HS-5 (cell line): ENCODE measurements at places on chromosomes 1 and 21.

DNA sequence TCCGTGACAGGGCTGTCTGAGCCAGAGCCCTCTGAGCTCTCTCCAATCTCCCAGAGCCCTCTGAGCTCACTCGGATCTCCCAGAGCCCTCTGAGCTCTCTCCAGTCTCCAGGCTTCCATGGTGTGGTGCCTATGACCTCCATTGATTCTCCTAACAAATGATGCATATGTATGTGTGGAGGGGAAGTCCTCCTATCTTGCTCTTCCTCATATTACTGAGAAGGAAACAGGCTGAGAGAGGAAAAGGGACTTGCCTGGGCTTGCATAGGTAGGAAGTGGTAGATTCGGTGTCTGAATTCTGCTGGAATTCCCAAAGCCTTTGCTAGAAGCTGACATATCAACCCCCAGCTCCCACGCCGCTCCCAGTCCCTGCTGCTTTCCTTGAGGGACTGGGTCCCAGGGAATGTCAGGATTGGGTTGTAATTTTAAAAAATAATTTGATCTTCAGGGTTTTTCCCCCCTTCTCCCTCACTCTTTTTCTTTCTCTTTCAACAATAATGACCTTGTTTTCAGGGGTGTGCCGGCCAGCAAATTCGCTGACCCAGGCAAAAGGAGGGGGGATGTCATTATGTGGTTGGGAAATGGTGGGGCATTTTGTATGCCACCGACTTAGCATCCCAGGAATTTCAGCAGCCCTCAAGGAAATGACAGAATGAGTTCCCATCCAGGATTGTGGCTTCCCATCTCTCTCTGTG, 42.3 kb upstream of the RUNX3 start:
- no peak for DNase-seq

GRCh38 chr1:177830531-177831135, 139.2 kb downstream of the SEC16B start:
- no peak for DNase-seq

DNA sequence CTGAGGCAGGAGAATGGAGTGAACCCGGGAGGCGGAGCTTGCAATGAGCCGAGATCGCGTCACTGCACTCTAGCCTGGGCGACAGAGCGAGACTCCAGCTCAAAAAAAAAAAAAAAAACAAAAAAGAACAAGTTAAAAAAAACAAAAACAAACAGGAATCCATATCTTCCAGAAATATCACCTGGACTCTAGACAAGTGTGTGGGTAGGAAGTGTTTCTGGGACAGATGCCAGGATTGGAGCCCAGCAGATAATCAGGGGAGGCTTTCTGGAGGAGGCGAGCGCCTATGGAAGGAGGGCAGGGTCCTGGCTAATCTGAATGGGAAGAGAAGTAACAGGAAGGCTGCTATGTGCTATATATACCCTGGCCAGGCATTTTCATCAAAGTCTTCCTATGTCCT, 43.6 kb upstream of the SYNC start:
- no peak for DNase-seq

DNA sequence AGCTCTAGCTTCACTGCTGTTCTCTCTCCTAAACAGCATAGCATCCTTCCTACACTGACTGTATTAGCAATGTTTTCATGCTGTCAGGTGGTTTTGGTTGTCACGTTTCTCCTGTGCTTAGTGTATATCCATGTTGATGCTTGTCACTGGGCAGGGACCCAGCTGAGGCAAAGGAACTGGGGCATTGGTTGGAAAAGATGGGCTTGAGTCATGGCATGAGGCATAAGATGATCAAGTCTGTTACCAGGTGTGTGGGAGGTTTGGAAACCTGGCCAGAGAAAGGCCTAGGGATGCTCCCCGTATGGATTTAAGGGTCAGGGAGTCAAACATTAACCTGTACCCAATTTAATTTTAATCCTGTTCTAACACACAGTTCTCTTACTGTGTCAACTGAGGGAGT, 69.6 kb downstream of the OSBPL9 start:
- DNase-seq: no peak

GRCh38 chr1:88741413-88741812, 57.3 kb downstream of the PKN2 start:
- DNase-seq: peak; percentile 39

- no peak for DNase-seq
These were observed 44.1 kb downstream of the COL18A1 start for GRCh38 chr21:45448810-45449657.

- peak; percentile 93 for DNase-seq
These were observed 2.5 kb upstream of the BCL10 start for GRCh38 chr1:85278853-85279314.
